Vagina (tissue), 2 donors: ENCODE measurements at places on chromosomes 16 and 17.

DNA sequence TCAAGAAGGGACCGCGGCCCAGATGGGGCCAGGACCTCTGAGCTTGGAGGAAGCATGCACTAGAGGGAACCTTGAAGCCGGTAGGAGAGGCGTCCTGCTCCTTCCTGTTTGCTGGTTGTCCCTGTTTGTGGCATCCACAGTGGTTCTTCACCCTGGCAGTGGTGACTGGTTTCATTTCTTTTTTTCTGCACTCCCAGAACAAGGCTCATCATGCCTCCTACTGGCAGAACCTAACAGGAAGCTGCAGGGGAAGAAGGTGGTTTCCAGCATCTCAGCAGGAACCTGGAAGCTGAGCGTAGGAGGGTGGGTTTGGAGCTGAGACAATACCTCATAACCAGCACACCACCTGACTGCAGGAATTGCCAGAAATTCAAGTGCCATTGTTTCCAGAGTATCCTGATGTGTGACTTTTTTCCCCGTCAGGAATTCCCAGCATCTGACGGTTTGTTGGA lies 5.8 kb downstream of the TMEM231 start:
- DNase-seq, result no peak

- no peak for DNase-seq
Measured at GRCh38 chr16:17784073-17784472, 313.3 kb upstream of the XYLT1 start.

GRCh38 chr16:67357561-67357960 lies 30.9 kb downstream of the LRRC36 start:
- no peak for DNase-seq

- DNase-seq, result no peak
Measured at GRCh38 chr17:10051112-10051511, 146.0 kb upstream of the RCVRN start.

GRCh38 chr17:20084621-20085282 lies 75.6 kb downstream of the SPECC1 start:
- no peak for DNase-seq

DNA sequence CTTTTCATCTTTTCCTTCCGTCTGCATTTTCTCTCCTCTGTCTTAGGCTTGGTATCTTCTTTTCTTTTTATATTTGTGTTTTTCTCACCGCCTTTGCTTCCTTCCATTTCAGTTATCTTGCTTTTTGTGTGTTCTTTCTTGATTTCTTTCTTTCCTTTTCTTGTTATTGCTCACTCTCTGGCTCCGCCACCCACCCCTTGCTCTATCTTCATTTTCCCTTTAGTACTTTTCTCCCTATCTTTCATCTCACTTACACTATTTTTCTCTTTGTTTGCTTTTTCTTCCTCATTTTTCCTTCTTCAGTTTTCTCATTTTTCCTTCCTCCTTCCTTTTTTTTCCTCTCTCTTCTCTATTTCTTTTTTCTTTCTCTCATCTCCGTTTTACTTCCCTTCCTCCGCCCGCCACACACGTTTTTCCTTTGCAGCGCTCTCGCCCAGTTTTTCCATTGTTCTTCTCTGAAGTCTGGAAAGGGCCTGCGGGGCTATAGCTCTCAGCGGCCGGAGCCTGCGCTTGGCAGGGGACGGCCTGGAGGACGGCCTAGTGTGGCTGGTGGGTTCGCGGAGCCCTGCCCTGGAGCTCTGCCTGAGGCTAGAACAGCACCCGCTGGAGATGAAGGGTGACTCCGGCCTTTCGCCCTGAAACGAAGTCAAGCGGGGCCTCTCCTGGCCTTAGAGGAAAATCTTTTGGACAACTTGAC lies 5.2 kb upstream of the HOXB13 start:
- DNase-seq, result no peak

GRCh38 chr17:71855010-71855409 lies 265.8 kb upstream of the SOX9 start:
- no peak for DNase-seq

DNA sequence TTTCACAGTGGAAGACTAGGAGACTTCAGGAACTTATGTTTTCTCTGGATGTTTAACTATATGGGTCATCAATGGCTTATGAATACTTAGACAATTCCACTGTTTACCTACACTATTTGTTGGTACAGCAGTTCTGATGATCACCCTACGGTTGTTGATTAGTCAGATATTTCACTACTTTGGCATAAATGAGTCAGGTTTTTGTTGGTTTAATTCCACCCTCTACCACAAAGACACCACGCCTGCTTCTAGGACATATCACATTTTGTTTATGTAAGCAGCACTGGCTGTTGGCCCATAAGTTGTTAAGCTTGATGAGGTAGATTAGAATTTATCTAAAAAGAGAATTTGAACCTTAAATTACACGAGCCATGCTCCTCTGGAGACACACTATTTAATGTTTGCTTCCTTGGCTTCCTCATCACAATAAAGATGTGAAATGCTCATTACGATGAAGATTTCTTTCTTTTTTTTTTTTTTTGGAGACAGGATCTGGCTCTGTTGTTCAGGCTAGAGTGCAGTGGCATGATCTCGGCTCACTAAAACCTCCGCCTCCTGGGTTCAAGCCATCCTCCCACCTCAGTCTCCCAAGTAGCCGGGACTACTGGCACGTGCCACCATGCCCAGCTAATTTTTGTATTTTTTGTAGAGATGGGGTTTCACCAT lies 4.3 kb downstream of the GDE1 start:
- DNase-seq, result no peak

- DNase-seq, result peak; percentile 87
Measured at GRCh38 chr17:42659079-42659931, at the start of gene TUBG2. TUBG2 (plus strand) TSS chr17:42659284; CDS start chr17:42659504, 220 bp downstream.

DNA sequence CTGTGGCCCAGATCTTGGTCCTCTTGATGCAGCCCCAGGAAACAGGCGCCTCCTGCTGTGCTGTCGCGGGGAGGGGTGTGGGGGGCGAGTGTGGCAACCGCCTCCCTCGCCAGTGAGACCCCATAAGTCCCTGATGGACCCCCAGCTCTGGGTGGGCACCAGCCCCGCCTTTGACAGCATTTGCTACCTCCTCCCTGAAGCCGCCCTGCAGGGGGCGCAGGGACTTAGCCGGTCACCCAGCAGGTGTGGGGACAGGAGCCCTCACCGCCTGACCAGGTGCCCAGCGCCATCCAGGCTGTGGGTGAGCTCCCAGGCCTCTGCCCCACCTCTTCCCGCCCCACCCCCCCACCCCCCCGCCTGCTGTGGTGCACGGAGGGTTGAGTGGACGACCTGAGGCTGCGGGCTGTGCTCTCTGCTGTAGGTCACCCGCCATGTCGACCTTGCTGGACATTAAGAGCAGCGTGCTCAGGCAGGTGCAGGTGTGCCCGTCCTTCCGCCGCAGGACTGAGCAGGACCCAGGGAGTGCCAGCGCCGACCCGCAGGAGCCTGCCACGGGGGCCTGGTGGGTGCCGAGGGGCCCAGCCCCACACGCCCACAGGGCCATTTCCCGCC lies 4.8 kb downstream of the BAIAP3 start:
- DNase-seq, result no peak

DNA sequence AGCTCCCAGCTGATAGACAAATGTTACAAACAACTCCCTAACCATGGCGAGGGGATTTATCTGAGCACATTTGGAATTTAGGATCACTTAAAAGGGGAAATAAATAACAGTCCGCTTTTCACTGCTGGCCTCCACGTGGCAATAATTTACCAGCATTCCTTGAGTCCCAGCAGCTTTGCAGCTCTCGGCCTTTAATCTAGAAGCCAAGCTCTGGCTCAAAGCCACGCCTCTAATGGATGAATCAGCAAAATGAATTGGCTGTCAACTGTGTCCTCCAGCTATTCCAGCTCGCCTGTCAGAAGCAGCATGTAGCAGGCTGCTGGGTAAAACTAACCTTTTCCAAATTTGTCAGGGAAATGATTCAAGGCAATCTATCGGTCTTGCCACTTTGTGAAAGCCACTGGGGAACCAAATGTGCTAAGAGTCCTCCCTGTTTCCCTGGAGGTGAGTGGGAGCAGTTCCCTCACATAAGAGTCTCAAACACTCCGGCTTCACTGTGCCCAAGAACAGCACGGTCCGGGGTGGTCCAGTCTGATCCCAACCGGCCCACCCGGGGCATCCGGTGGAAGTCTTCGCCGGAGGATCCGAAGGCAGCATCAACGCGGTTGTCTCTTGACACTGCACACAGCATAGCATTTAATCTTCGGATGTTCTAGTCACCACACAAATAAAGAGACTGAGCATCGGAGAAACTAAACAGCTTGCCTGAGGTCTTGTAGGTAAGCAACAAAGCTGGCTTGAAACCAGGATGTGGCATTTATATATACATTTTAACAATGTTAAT lies 143.3 kb downstream of the PARN start:
- no peak for DNase-seq

DNA sequence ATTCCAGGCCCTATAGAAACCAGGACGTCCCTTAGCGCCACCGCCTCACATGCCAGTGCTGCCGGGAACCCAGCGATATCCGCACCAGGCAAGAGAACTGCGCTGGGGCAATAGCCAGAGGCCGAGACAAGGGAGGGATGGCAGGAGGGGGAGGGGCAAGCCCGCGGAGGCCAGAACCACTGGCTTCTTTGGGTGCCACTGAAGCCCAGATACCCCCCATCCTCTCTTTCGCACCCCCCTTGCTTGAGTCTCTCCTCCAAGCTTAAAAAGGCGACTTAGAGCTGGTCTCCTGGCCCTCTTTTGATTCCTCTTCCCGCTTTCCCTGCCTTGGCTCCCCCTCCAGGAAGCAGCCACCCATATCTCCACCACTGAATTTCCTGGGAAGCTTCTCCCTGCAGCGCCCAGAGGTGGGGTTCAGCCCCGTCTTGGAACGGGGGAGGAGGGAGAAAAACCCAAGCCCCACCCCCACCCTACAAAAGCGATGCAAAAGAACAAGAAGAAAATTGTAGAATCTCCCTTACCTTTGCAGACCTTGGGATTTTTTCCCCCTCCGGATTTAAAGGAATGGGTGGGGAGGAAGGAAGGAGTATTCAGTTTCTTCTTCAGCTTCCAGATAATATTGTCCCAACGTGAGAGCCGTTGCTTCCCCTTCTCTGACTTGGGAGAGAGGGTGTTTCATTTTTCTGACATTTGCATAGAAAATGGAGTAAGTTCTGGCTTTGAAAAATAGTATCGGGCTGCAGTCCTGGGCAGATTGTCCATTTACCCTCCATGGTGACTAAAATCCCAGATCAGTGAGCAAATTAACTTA lies 622 bp downstream of the HOXB6 start:
- no peak for DNase-seq
